Urothelium cell line (cell line): ENCODE measurements at places on chromosomes 1 and 21.

GRCh38 chr1:240701412-240701811 is 89.5 kb upstream of the GREM2 start:
- peak; percentile 32 for DNase-seq

DNA sequence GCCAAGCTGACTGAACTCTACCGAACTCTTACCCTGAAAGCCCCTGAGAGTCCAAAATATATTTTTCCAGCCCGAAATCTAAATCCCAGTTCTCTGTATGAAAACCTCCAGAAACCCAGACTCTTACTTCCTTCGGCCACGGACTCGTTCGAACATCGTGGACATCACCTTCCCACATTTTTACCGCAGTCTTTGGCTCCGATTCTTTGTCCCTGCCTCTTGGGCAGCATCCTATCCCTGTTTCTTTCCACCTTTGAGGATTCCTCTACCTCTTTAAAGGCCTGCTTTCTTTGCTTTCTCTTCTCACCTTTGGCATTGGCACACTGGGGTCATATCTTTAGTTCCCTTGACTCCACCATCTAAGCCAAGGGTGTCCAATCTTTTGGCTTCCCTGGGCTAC is 932 bp upstream of the USP24 start:
- DNase-seq: peak; percentile 9

- peak; percentile 40 for DNase-seq
Observed at GRCh38 chr1:24416666-24417391, 1.2 kb downstream of the NIPAL3 start.

DNA sequence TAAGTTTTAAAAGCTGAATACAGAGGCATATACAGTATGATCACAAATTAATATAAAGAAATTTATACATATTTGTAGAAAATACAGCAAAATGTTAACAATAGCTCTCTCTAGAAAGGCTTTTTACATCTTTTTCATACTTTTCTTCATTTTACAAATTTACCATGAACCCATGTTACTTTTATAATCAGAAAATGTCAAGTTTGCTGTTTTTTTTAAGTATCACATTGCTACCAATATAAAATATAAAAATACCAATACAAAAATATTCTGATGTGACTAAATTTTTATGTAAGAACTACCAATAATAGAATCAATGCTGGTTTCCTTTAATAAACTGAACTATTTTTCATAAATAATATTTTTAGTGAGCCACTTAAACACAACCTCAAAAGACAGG is 84.4 kb upstream of the TTC39A start:
- DNase-seq: no peak

DNA sequence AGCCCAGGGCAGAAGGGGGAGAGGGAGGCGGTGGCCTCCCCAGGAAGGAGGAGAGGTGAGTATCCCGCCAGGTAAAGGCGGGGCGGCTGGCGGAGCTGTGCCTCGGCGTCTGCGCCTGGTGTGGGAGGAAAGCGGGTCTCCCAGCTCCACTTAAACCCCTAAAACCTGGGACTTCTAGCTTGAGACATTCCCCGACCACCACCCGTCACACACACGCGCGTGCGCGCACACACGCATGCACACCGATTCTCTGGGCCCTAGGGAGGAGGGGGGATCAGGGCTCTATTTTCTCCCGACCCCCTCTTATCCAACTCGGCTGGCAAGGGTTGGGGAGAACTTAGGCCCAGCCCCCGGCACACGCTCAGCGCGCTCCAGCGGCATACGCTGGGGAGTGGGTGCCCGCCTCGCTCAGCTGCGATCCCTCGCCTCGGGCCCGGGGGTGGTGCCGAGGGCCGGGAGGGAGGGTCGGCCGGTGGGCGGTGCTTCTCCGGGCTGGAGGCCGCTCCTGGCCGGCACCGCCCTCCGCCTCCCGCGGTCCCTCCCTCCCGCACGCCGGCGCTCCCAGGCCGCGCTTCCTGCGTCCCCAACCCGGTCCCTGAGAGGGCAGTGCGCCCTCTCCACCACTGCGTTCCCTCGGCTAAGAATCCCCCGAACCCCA is at the start of gene TMEM51:
Gene TMEM51, plus strand, starts transcription at position 564 of the 658 bp plus-strand sequence. CDS start 61,341 bp downstream, outside the sequence.
- DNase-seq: peak; percentile 90
